Osteocyte (in vitro differentiated cells): ENCODE measurements at places on chromosomes 11 and 22. TPM values are rescaled to one million over a fixed set of nuclear protein-coding genes. Genes with fewer than 3 reads are reported as not detected.

A4GALT gene
- 29.9 and 32.8 TPM in 2 replicates for total RNA-seq

ASRGL1 gene
- total RNA-seq: 2.4 and 2.9 TPM in 2 replicates

ACRV1 gene
- total RNA-seq: not detected in 2 replicates

POU2AF2 gene
- not detected in 2 replicates for total RNA-seq

ARHGEF12 gene
- total RNA-seq: 114 and 118 TPM in 2 replicates

BTBD18 gene
- total RNA-seq: not detected in 2 replicates
